Activated naive CD4-positive, alpha-beta T cell (primary cell): ENCODE measurements at places on chromosomes 13 and 19.

DNA sequence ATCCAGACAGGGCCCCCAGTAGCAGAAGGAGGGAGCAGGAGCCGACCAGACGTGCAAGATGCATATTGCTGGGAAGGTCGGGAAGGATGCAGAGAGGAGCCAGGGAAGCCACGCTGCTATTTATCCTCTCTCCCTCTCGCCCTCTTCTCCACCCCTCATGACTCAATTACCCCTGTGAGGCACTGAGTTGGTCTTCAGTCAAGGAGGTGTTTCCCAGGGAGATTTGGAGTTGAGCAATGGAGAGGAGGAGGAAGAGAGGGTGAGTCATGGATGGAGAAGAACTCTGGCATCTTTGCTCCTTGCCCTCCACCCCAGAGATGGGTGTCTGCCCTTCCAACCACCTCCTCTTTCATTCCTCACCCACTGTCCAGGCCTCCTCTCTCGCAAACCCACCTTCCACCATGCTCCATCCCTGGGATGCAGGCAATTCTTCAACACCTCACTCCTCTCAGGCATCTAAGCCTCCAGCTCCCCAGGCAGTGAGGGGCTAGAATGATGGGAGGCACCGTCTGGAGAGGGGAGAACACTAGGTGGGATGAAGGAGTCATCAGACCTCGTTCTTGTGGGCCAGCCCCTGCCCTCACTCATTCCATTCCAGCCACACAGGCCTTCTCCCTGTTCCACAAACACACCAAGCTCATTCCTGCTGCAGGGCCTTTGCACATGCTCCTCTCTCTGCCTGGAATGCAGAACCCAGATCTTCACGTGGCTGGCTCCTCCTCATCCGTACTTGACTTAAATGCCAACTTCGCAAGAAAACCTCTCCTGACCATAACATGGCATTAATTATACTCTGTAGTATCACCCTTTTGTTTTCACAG, at the start of gene SBSN:
SBSN (minus strand) TSS at position 94 of the 821 bp plus-strand sequence; CDS start at position 64, 30 bp downstream.
- no peak for DNase-seq

- DNase-seq = no peak
These were observed 16.9 kb upstream of the BTBD2 start for GRCh38 chr19:2032296-2032941.

GRCh38 chr13:110305001-110305400, 2.0 kb downstream of the COL4A1 start:
- DNase-seq = no peak

DNA sequence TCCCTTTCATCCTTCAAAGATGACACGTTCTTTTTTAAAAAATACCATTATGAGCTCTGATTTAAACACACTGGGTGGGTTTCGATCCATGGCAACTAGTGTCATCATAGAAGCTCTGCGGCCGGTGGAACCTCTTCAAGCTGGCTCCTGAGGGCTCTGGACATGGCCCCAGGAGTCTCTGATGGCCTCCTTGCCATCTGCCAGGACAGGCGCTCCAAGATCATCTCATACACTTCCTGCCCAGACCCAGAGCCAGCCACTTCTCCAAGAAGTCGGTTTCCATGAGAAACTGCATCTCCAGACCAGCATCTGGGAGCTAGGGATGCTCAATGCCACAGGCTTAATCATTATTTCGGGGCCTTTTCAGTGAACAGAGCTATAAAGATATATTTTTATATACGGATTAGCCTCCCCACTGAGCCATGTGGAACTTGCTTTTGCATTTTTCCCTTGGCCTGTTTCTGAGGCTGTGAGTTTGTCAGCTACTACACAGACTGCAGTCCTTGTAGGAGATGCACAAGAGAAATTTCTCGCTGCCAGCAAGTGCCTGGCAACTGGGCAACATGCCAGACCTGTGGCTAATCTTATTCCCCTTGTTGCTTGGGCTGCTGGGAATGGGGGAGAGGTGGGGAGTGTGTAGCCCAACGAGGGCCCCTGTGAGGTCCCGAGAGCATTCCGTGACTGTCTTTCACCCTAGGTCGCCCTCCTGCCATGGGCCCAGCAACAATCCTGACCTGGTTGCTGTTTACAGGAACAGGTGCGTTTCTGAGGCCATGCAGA, 15.9 kb downstream of the SUGP1 start:
- DNase-seq = no peak

DNA sequence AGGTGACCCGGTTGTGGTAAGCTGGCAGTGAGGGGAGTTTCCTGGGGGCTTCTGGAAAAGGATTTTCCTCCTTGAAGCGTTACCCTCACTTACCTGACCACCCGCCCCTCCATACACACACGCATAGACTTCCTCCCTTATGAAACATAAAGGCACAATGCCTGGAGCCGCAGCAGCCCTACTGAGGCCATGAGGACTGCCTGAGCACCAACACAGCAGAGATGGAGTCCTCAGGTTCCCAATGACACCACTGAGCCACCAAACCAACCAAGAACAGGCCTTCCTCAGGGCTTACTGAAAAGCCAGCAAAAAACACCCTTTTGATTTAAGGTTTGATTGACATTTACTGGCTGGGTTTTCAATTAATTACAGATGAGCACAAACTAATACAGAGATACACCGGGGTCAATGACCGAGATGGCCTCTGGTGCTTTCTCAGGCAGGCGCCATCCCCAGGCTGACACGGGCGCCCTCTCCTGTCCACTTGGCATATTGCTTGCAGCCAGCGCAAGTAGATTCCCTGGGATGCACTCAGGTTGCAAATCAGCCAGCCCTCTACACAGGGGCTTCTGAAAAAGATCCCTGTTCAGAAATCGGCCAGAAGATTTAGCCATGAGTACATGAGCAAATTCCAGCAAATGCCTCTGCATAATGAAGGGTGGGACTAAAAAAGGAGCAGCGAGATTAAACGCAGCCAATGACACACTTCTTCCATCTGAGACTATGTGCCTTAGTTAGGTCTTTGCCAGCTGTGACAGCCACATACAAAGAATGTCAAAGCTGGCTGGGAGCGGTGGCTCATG, 14.8 kb downstream of the OPA3 start:
- peak; percentile 49 for DNase-seq

DNA sequence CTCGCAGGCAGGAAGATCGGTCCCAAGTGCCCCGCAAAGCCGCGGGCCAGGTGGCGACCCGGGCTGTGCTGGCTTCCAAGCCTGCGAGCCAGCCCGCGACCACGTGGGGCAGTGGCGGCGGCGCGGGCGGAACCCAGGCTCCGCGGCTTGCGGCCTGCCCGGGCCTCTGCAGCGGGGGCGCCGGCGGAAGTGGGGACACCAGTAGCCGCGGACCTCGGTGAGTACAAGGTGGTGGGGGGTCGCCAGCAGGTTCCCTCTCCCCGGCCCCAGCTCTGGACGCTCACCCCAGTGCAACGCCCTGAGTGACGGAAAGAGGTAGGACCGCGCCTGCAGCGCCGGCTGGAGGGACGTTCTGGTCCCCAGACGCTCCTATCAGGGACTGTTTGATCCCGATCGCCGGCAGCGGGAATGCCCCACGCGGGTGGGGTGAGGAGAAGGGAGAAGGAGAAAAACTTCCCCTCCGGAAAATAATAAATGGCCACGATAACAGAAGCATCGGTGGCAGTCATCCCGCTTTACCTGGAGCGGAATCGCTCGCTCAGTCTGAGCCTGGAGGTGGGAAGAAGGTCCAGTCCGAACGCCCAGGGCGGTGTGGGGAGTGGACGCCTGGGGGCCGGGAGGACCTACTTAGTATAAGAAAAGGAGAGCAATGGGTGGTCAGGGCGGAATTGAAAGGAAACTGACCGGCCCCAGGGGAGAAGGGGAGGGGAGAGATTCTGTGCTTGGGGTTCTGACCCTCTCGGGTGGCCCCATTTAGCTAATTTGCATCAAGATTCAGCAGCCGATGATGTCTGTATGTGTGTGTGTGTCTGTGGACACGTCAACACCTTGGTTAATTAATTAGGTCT, at the start of gene GEMIN7:
GEMIN7 (plus strand) TSS at position 198 of the 848 bp plus-strand sequence. CDS start 10,855 bp downstream, outside the sequence.
- peak; percentile 56 for DNase-seq

- DNase-seq = no peak
These were observed at the start of gene APOE for GRCh38 chr19:44905437-44906160. Gene APOE (plus strand): TSS chr19:44905796. CDS start chr19:44906625, 829 bp downstream.

DNA sequence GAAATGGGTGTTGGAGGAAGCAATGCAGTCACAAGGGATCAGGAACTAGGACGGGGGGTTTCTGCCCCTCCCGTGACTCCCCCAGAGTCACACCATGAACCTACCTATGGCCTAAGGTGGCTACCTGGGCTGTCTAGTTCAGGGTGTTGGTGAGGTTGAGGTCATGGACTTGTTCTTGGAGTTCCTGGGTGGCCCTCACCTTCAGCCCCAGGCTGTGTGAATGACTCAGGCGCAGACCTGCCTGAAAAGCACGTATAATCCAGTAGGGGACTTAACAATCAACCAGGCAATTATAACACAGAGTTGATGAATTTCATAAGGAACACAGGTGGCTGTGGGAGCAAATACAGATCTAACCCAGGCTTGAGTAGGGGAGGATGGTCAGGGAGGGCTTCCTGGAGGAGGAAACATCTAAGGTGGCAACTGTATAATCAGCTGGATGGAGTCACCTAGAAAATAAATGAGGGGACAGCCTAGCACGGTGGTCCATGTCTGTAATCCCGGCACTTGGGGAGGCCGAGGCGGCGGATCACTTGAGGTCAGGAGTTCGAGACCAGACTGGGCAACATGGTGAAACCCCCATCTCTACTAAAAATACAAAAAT, 25.6 kb upstream of the ADGRE1 start:
- no peak for DNase-seq

DNA sequence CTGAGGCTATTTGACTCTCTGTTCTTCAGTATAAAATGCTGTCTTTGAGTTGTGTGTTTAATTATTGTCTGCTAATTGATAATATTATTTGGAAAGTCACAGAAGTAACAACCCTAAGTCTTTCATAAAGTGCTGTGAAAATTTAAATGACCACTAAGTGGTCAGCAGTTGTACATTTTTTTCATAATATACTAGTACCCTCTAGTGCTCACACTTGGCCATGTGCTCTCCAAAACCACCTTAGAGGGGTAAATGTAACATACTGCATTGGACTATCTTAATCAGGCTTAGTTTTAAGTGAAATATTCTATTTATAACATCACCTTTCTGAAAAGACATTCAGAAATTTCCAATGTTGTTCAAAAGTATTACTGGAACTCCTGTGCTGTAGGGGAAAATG, 745.3 kb downstream of the GPC5 start:
- no peak for DNase-seq

- DNase-seq = no peak
These were observed 283.1 kb downstream of the MTUS2 start for GRCh38 chr13:29103065-29103800.

- DNase-seq = no peak
These were observed 1.4 kb downstream of the GGN start for GRCh38 chr19:38386300-38386970.

DNA sequence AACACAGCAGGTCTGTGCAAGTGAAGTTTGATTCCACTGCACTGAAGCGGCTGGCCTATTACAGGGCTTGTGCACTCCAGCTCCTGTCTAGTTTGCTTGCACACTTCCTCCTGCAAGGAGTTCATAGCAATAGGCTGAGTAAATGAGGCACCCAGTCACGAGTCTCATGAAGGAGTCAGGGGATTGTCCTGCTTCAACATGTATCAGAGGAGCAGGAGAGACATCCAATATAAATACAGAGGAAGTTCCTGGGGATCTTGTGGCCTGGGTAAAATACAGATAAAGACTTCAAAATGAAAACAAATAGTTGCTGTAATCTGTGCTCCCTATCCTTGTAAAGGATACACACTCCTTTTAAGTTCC, 259.9 kb downstream of the SLITRK1 start:
- DNase-seq = no peak

DNA sequence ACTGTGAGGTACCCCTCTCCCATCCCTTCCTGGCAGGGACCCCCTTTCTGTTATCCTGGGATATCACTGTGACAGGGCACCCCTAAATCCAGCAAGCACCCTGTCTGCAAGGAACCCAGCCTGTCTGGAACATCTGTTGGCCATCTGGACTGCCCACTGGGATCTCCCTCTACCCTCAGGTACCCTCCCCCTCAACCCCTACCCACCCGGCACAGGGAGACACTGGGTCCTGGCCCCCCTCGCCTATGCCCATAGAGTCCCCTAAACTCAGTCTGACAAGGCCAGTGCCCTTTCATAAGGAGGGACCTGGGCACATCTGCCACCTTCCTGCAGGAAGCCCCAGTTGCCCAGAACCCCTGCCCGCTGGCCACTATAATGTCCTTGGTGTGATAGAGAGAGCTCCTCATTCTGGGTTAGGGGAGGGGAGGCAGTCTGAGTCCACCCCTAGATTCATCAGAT, 2.8 kb upstream of the SLC27A5 start:
- DNase-seq = no peak

GRCh38 chr13:27770809-27771208, 21.5 kb upstream of the GSX1 start:
- DNase-seq = no peak

DNA sequence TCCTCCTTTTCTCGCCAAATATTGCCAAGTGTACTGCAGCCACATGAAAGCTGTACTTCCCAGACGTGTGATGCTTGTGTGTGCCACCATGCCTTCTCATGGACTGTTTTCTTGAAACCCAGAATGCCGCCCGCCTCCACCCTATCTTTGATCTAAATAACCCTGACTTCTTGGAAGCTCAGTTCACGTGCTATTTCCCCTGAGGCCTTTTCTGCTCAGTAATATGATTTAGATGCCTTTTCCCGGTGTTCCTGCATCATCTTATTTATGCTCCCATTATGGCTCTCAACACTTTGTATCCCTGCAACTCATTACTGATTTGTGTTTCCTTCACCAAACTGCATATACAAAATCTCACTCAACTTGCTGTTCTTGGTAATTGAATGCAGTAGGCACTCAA, 116.1 kb downstream of the USP12 start:
- DNase-seq = no peak

- DNase-seq = no peak
These were observed 133.7 kb downstream of the GGACT start for GRCh38 chr13:100454876-100455275.

GRCh38 chr19:45824531-45825262, 9.6 kb upstream of the RSPH6A start:
- DNase-seq = no peak

GRCh38 chr19:19956434-19957075, 55.8 kb downstream of the ZNF93 start:
- DNase-seq = no peak

- DNase-seq = no peak
These were observed 179.1 kb downstream of the ZNF536 start for GRCh38 chr19:30551271-30551670.

GRCh38 chr13:100610391-100611347, 22.1 kb upstream of the GGACT start:
- DNase-seq = no peak

- DNase-seq = no peak
These were observed 8.2 kb downstream of the ADGRE2 start for GRCh38 chr19:14770136-14770535.

GRCh38 chr19:10452726-10453618, 32.6 kb downstream of the PDE4A start:
- DNase-seq = no peak

GRCh38 chr13:54573186-54573585, 1544.6 kb downstream of the OLFM4 start:
- DNase-seq = no peak
